ENCODE measurements at places on chromosomes 1 and 21.

DNA sequence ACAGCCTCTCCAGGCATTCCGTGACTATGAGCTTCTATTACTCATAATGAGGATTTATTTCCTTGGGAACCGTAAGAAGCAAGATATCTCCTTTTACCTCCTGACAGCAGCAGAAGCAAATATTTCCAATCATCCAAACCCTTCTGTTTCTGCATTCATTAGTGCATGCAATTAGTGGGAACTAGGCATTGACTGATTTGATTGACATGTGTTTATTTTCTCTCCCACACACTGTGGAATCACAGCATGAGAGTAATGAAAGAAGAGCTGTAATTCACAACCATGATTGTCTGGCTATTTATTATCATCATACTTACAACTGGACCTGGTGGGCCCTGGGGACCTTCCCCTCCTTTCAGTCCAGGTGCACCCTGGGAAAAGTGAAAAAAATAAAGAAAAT is 146.8 kb downstream of the COL11A1 start:
- peaks cover 57% of the 10 kb centered on the region for H3K36me3 ChIP-seq
- H3K4me1 ChIP-seq, result no peaks in the 10 kb centered on the region
- no peaks in the 10 kb centered on the region for H3K27me3 ChIP-seq
- no peak overlapping the region for H3K27ac ChIP-seq
- DNase-seq, result no peak

DNA sequence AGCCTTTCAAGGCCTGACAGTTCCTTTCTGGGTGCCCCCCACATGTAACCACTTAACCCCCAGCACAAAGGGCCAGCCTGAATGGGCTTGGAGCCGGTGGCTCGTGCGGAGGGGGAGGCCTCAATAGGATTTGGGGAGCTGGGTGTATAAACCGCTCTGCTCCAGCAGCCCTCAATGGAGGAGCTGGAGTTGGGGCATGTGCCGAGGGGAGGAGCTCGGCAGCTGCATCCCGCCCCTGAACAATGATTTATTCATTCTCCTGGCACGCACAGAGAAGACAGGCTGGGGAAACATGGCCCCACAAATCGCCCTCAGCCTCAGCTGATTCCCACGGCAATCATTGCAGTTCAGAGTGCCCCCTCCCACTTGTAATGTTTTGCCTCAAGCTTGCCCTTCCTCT is 6.9 kb upstream of the C1orf216 start:
- no peak overlapping the region for H3K27ac ChIP-seq
- no peaks in the 10 kb centered on the region for H3K36me3 ChIP-seq
- peaks cover 2% of the 10 kb centered on the region for H3K4me1 ChIP-seq
- H3K4me3 ChIP-seq, result no peak overlapping the region
- no peaks in the 10 kb centered on the region for H3K27me3 ChIP-seq

DNA sequence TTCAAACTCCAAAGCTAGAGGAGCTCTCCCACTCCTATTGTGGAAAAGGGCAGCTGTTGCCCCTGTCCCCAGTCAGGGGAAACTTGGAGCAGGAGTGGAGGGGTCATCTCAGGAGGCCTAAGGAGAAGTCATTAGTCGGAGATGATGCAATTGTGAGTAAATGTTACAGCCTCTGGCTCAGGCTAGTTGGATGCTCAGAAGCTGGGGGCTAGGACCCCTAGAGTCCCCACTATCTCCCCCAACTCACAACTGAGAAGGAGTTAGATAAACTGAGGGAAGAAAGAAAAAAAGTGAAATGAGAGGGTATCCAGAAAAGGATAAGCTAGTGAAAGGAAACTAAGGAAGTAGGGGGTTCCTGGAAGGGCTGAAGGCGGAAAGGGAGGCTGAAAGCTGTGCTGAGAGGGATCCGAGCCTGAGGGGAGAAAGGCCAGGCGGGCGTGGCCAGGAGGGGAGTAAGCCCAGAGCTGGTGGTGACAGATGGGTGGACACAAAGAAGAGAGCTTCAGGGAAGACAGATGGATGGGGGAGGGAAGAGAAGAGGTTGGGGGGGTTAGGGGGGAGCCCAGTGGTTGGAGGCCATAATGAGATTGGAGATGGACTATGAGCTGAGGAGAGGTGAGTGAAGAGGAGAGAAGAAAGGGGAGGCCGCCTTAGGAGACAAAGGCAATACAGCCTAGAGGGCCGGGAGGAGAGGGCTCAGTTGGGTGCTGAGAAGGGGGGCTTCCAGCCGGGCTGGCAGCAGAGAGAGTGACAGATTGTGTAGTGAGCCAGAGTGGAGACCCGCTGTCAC is 4.5 kb upstream of the NHLH1 start:
- peak; percentile 56 for DNase-seq
- H3K36me3 ChIP-seq, result peaks cover 21% of the 10 kb centered on the region
- H3K27me3 ChIP-seq, result no peaks in the 10 kb centered on the region
- no peak overlapping the region for H3K4me3 ChIP-seq

GRCh38 chr1:94801919-94802546 is 18.1 kb upstream of the SLC44A3 start:
- H3K27ac ChIP-seq, result peak overlapping the region; percentile 11
- peaks cover 2% of the 10 kb centered on the region for H3K27me3 ChIP-seq
- DNase-seq, result no peak
- peak overlapping the region; percentile 62 for H3K4me3 ChIP-seq
- H3K36me3 ChIP-seq, result no peaks in the 10 kb centered on the region
- H3K4me1 ChIP-seq, result peaks cover 33% of the 10 kb centered on the region

All from osteocyte (in vitro differentiated cells).